ENCODE measurements at places on chromosomes 11 and 22.

- peak; percentile 60 for DNase-seq
Measured at GRCh38 chr11:11157185-11157584, 195.9 kb downstream of the CSNK2A3 start.

- no peak for DNase-seq
Measured at GRCh38 chr11:101049123-101049522, 80.5 kb downstream of the PGR start.

DNA sequence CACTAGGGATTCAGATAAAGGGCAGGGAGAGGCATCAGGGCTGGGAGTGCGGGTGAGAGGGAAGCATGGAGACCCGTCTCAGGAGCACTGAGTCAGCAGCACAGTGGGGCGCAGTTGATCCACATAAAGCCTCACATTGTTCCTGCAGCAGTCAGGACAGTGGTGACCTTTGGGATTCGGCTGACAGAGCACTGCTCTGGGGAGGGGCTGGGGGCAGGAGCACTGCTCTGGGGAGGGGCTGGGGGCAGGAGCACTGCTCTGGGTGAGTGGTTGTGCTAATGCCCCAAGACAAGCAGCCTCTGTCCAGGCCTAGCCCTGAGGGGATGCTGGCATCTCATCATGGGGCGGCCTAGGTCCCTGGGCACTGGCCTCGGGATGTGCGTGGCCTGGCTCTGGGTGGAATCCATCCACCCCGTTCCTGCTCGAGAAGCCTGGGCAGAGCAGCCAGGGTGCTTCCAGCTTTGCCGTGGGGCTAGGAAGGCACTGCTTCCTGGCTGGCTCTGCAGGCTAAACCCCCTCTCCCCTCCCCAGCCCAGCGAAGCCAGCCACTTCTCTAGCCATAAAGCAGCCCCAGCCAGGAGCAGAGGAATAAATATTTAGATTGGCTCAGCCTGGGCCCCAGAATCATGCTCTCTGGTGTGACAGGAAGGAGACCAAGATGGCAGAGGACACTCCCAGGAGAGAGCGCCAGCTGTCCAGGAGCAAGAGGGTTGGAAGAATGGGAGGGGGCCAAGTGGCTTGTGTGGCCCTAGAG is 7.3 kb downstream of the OAF start:
- DNase-seq = no peak

DNA sequence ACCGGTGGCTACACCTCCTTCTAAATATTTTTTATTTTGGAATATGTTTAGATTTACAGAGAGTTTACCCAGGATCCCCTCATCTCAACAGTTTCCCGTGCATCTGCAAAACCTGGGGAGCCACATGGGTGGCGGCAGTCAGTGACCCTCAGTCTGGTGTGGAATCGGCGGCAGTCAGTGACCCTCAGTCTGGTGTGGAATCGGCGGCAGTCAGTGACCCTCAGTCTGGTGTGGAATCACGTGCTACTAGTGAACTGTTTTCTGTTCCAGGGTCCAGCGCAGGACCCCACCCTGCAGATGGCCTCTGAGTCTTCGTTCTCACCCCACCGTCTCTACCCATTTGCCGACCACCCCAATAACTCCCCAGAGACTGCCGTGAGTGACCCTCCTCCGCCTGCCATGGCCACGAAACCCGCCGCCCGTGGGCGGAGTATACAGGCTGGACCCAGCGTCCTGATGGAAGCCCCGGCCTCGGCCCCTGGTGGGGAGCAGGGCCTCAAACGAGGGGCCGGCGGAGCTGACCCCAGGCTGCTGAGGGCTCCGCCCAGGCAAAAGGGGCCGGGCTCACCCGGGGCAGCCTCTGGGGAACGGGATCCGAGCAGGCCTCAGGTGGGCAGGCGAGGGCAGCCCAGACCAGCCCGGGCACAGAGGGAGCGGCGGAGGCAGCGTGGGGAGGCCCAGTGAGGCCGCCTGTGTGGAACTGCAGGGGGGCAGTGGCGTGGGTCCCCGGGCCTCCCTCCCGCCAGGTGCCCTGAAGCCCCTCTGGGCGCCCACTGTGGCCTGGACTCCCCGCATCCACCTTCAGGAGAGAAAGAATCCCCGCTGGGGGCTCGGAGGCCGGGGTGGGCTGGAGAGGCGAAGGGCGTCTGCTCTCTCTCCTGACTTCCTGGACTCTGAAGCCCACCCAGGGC is 2.5 kb downstream of the IL17REL start:
- DNase-seq = no peak

DNA sequence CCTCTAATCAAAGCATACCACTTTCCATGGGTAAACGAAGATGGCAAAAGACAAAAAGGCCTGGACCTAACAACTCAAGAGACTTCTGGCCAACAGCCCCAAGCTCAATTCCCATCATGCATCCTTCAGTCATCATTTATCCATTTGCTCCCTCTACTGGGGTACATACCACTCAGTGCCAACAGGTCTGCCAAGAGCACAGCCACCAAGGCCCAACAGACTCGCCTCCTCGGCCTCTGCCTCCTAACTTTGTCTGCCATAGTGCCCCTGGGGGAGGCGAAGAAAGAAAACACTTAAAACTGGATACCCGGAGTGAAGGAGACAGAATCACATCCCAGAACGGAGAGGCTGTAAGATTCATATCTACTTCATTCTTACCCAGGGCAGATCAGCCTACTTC is 1.1 kb downstream of the HYOU1 start:
- DNase-seq = peak; percentile 39

DNA sequence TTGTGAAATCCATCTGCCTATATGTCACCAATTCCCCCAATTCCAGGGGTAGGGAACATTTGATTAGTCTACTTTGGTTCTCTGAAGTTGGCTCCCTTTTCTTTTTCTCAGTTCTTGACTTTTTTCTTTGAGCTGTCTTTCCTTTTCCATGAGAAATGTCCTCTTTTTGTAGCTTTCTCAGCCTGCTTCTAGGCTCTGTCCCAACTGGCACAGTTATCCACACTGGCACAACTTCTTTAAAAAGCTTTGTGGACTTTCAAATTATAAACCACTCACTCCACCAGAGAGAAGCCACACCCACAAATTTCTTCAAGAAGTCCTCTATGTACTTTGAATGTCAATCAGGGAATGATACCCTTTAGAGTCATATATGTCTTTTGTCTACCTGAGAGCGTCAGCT is 100.5 kb downstream of the TTC17 start:
- DNase-seq = no peak

GRCh38 chr22:41833369-41834004 is 582 bp downstream of the SREBF2 start:
- peak; percentile 58 for DNase-seq

DNA sequence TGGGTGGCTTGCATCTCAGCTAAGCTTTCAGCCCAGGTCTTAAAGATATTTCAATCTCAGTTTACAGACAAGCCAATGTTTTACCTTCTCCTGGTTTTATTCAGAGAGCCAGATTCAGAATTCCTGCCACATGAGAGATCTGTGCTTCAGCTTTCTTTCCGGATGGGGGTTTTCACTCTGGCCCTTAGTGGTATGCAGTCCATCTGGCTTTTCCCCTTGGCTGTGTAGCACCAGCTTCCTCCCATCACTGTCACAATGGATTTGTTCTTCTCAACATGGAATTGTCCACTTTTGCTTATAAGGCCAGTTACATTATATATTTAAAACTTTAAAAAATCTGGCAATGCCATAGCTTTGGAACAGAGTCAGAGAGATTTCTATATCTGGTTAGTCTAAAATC is 303.9 kb downstream of the ETS1 start:
- peak; percentile 42 for DNase-seq

DNA sequence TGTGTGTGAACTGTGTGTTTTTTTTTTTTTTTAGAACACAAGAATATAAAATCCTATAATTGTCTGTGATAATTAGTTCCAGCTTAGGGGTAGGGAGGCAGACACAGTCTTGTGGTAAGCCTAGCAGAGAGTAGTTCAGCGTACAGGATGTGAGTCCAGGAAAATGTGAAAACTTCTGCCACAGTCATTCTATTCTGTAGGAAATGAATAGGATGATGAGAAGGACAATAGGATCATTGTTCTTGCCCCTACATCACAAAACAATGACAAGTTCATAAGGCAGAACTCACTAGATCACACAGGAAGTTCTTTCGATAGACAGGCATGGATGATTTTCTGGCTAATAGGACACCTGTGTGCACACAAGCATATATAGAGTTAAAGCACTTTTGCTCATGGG is 132.2 kb downstream of the NAV2 start:
- no peak for DNase-seq

GRCh38 chr22:49291169-49291568 is 536.5 kb downstream of the BRD1 start:
- DNase-seq = no peak

- no peak for DNase-seq
Measured at GRCh38 chr11:114401311-114401710, 845 bp downstream of the RBM7 start.

DNA sequence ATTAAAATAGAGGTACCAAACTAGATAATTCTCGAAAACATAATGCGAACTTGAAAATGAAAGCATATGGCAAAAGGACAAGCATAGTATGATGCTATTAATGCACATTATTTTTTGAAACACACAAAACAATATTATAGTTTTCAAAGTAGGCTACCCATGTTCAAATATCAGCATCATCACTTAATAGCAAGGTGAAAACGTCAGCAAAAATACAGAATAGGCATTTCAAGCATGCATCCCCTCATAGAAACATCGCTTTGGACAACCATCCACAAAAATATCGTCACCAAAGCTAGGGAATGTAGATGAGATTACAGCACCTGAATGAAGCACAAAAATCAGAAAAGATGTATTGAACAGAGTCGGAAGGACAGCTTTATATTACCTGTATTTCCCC is 814.5 kb upstream of the LRRC4C start:
- DNase-seq = no peak

DNA sequence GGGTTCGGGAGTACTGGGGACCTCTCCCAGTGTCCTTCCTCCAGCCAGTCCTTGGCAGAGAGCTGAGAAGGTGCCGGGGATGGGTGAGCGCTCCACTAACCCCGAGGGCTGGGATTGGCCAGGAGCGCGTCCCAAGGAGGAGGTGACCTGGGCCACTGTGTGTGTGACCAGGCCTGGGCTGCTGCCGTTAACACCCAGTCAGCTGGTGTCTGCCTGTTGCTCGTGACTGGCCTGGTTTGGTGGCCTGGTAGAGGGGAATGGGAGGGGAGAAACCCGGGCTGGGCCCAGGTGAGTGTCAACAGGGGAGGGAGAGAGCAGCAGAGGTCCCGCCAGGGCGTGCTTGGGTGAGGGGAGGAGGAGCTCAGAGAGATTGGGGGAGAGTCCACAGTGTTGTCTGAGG is 29.9 kb upstream of the GRAMD4 start:
- DNase-seq = no peak

DNA sequence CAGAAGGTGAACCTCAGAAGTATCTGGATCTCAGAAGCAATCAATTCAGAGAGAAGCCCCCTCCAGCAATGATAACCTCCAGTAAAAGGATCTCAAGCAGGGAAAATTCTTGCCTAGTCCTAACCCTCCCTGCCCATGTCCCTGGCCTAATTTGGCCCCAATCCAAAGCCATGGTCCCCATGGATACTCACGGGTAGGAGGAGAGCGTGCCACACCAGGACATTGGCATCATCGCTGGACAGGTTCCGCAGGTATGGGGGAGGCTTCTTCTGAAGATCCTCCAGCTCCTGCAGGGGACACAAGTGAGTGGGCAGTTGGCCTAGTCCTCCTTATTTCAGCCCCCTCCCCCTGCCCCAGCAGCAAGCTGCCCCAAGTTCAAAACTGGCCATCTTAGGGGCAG is 7.3 kb downstream of the UBE2L6 start:
- DNase-seq = no peak

DNA sequence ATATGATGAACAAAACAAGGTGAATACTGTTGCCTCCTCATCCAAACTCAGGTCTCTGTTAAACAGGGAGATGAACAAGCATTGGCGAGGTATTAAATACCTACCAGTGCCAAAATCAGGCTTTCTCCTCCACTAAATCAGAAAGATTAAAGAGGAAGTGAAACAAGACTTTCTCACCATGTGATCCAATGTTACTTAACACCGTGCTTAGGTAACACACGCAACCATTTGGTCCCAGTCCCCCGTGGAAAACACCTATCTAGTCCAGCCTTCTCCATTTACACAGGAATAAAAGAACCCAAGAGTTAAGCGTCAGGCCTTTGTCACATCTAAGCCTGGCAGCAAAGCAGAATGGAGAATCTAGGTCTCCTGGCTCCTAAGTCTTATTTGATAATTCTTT is 34.5 kb downstream of the TENM4 start:
- DNase-seq = no peak

DNA sequence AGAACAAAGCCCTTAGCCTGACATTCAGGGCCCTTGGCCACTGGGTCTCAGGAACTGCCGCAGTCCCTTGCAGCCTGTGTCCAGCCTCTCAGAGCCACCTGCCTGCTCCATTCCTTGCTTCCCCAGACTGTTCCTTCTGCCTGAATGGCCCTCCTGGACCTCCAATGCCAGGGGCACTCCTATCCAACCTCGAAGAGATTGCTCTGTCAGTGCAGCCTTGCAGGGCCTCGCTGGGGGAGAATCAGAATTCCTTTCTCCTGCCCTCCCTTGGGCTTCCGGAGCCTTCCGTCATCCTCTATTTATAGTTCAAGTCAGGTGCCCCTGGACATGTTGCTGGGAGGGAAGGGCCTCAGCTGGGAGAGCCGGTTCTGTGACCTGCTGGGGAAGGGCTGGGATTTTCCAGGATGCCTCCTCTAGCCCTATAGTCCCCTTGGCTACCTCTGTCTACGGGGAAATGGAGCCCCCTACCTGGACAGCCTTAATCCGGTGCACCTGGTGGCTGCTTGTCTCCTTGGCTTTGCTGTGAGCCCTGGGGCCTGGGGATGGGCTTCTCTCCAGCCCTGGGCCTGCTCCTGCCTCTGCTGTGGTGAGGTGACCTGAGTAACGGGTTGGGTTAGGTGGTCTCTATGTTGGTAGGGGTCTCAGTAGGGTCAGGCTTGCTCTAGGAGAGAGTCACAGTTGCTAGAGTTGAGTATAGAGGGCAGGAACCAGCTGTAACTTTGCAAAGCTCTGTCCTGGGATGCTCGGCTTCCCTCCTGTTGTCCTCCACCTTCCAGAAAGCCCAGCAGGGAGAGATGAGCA is 45.9 kb upstream of the SYT7 start:
- DNase-seq = no peak

DNA sequence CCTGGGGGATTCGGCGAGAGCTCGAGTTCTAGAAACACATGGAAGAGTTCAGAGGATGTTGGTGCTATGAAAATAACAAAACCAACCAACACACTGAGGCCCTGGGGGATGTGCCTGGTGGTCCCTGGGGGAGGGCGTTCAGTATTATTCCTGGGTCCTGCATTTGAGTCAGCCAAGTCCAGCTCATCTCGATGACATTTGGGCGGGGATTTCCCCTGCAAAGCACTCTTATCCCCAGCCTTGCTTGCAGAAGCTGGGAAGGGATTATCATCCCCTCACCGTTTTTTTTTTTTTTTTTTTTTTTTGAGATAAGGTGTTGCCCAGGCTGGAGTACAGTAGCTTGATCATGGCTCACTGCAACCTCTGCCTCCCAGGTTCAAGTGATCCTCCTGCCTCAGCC is 2.1 kb upstream of the SMIM38 start:
- DNase-seq = no peak

DNA sequence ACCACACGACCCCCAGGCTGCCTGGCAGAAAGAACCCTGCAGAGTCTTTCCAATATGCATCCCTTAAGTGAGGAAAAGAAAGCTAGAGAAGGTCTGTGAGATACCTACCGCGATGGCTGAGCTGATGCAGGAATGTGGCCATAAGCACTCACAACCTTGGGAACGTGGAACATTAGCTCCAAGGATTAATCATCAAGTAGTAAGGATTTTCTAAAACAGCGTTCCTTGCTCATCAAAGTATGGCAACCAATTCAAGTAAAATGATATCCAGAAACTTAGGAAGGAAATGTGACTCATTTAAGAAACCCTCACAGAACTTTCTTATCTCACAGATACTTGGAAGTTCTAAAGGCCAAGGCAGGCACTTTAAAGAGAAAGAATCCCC is 12.8 kb downstream of the PACSIN2 start:
- DNase-seq = peak; percentile 53

GRCh38 chr11:19672586-19673206 is 39.9 kb upstream of the NAV2 start:
- DNase-seq = no peak
